Right ventricle myocardium inferior (tissue), 1 donor: ENCODE measurements at places on chromosomes 1 and 21.

DNA sequence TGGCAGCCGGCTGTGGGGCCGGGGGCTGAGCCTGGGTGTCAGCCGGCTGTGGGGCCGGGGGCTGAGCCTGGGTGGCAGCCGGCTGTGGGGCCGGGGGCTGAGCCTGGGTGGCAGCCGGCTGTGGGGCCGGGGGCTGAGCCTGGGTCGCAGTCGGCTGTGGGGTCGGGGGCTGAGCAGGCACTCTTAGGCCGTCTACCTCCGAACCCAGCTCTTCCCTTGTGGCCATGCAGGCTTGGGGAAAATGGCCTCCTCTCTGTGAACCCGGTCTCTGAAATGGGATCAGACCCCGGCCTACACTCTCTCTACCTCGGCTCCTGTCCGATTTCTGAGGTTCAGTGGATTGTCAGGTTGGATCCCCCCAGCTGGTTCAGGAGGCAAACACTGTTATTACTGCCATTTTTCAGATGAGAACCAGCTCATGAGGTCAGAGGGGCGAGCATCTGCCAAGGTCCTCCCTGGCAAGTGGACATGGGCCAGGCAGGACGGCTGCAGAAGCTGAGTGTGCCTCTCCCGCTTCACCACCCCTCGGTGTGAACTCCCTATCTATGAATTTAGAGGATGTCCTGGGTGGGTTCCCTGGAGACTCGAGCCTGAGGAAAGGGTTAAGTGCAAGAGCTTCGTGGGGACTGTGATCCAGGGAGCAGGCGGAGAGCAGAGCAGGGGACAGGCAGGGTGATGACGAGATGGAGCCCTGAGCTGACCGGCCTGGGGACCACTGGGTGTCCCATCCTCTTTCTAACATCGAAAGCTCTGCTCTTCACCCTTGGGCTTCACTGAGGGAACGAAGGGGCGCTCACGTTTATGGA, 10.9 kb upstream of the COL18A1 start:
- peak; percentile 58 for DNase-seq

GRCh38 chr1:238331557-238331956, 440.8 kb upstream of the ZP4 start:
- no peak for DNase-seq

- no peak for DNase-seq
These were observed 4.8 kb downstream of the PHACTR4 start for GRCh38 chr1:28374297-28374696.

DNA sequence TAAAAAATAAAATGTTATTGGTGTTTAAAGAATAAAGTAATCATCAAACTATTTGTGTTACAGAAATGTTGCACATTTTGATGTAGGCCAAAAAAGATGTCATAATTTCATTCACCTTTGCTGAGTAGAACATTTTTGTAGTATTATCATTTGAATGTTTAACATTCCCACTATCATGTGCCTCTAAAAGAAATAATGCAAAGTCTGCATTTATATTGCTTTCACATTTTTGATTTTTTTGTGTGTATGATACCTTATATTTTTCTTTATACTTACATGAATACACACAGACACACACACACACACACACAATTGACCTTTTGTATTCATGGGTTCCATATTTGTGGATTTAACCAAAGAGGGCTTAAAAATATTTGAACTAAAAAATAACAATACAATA, 544.2 kb upstream of the ZRANB2 start:
- no peak for DNase-seq

- no peak for DNase-seq
These were observed 84.1 kb upstream of the NEGR1 start for GRCh38 chr1:72366466-72366865.

DNA sequence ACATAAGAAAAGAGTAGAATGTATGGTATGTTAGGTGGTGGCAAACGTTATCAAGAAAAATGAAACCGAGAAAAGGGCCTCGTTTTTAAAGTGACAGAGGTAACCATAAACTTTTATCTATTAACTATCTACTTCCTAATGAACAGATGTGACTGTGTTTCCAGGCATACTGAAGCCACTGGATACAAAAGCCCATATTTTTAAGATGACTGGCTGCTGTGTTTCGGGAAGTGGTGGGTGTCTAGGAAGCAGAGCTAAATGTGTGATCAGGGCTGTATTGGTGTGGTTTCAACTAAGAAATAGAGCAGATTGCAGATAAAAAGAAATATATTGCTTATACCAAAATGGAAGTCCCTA, 71.8 kb downstream of the CHRM3 start:
- DNase-seq = no peak

DNA sequence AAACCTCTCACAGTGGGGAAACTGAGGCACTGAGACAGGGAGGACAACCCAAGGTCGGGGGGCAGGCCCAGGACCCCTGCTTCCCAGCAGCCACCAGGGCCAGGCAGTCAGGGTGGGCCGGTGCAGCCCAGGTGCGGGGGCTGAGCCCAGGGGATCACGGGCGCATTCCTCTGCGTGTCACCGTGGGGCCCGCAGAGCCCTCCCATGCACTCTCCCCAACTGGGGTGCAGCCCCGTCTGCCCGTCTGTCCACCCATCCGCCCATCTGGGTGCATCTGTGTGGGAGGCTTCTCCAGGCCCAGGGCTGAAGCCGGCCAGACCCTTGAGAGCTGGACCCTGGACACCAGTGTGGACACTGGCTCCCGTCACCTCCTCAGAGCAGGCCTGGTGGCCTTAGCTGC, 2.9 kb upstream of the PLCH2 start:
- no peak for DNase-seq

DNA sequence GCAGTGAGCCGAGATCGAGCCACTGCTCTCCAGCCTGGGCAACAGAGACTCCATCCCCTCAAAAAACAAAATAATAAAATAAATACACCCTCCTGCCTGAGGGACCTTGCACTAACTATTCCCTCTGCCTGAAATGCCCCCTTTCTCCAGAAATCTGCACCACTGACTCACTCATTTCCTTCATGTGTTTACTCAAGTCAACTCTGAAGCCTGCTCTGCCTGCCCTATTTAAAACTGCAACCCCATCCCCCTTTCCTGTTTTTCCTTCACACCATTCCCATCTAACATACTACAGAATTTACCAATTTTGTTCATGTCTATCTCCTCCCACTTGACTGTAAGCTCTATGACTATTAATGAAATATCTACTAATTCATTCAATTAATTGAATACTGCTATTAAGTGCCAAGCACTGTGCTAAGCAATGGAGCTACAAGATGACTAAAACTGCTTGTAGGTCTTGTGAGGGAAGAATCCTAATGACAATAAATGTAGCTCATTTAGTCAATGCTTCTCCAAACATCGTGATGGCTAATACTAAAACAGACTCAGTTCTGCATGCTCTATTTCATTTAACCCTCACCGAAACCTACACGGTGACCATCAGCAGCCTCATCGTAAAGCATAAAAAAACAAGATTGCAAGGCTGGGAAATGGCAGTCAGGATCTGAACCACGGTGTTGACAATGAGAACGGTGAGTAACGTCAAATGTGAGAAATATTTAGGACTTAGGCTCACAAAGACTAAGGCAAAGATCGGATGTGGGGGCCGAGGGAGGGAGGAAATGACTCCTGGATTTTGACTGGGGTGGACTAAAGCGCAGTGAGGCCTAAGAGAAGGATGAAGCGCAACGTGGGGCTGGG, 749 bp upstream of the TMEM39B start:
- DNase-seq = no peak

DNA sequence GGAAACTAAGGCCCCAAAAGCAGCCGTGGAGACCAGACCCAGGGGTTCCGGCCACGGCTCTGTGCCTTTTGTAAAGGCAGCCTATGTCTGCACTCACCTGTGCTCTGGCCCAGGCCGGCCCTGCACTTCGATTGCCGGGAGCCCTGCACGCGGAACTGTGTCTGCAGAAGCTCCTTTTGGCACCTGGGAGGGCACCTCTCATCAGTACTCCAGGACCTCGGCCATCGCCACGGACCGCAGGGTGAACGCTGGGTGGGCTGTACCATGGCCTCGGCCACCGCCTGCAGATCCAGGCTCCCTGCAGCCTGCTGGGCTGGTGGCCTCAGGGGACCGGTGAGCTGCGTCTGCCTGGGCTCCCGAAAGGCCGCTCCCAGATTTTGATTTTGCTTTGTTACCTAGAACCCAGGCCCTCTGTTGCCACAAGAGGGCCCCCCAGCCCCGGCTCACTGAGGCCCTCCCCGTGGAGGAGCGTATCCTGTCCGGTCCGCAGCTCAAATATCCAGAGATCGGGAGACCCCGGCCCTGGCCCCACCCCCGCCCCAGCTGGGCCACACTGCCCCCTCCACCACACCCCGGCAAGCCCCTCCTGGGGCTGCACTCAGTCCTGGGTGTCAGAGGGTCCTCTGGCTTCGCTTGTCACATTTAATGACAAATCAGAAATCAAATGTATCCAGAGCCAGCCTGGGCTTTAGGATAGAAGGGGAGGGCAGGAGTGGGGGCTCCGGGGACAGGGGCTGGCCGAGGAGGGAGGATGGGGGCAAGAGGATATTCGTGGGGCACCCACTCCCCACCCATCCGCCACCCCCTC, 60.2 kb upstream of the PDE9A start:
- DNase-seq = peak; percentile 85

DNA sequence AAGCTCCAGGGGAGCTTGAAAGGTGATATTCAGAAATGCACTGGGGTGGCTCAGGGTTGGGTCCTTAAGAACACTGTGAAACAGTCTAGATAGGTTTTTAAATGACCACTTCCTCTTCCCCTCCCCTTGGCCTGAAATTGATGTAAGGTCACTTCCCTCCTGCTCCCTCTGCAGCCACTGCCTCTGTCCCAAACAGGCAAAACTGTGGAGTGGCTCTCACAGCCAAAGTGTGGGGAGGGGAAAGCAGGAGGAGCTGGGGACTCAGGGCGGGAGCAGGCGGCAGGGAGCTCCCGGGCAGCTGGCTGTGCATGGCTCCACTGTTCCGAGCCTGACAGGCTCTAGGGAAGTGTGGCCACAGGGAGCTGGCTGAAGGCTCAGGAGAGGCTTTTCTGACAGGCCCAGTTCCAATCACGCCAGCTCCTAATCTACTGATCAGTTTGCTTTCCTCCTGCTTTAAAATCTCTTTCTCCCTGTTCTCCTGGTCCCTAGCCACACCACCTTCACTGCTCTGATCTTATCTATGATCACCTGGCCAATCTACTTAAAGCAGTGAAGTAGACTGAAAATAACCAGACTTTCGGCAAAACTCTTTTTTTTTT, 5.1 kb upstream of the CSRP1 start:
- peak; percentile 86 for DNase-seq

- DNase-seq = no peak
These were observed 75.0 kb upstream of the DUSP10 start for GRCh38 chr1:221816899-221817298.

GRCh38 chr1:202890392-202890791, 1.4 kb upstream of the RABIF start:
- no peak for DNase-seq

GRCh38 chr1:223724376-223724775, 12.0 kb downstream of the CAPN2 start:
- DNase-seq = no peak

GRCh38 chr1:30111431-30111830, 612.0 kb downstream of the MATN1 start:
- no peak for DNase-seq

DNA sequence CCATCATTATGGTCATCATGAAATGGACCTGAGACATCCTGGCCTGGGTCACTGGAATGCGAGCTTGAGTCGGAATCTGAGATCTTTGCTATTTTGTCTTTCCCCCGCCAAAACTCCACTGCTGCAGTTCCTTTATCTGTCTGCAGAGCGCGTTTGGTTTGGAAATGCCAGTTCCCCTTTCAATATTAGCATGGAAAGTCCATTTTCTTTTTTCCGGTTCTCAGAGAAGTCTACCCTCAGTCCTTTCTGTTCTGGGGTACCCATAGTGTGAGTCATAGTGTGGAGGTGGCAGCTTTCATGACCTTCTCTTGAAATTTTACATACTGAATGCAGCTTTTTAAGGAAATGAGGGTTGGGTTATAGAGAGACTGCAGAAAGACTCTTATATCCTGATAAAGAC, 14.6 kb downstream of the CACNA1E start:
- DNase-seq = no peak

- no peak for DNase-seq
These were observed 8.3 kb downstream of the NOS1AP start for GRCh38 chr1:162077648-162078299.

DNA sequence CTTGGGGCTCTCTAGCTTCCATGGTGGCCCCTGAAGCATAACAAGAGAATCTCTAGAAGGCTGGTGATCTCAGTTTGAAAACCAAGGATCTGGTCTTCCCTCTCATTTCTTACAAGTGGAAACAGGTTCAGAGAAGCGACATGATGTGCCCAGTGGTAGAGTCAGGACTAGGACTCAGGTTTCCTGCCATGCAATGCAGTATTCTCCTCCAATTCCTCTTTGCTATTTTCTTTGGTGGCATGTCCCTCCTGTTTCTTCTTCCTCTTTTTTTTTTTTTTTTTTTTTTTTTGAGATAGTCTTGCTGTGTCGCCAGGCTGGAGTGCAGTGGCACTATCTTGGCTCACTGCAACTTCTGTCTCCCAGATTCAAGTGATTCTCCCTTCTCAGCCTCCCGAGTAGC, 195.6 kb upstream of the C1orf105 start:
- DNase-seq = no peak

DNA sequence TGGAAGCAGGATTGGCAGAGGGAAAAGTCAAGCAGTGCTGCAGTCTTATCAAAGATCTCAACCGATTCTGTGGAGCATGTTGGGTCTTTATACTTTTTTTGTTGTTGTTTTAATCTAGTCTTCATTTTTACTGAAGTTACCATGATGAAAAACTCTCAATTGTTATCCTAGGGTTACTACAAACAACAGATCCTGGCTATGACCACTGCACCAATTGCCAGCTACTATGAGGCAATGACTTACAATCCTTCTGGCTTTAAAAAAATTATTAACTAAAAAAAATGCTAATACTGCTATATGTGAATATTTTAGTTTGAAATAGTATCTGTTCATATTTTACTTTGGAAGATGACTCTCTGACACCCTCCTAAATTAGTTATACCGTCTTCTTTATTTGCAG, 145.9 kb downstream of the CNIH3 start:
- no peak for DNase-seq

GRCh38 chr1:201361652-201362504, 15.6 kb downstream of the TNNT2 start:
- peak; percentile 34 for DNase-seq

DNA sequence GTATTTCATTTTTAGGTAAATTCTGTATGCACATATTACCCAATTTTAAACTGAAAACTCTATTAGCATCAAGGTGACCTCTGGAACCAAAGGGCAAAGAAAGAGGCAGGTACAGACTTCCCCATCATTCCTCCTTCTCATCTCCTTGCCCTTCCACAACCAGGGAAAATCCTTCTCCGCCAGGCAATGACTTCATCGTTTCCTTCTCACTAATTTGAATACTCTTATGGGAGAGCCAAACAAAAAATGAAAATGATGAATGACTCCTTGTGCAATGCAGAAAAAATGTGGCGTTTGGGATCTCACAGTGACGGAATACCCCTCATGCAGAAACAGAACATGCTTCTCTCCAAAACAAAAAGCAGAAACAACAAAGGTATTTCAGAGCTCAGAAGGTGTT, 83.7 kb downstream of the HLCS start:
- DNase-seq = no peak

GRCh38 chr1:109984190-109984455, 442 bp upstream of the AHCYL1 start:
- no peak for DNase-seq

- no peak for DNase-seq
These were observed 195.9 kb downstream of the KCNT2 start for GRCh38 chr1:196412326-196412725.

GRCh38 chr1:244191581-244191980, 140.5 kb downstream of the ZBTB18 start:
- DNase-seq = no peak

- peak; percentile 91 for DNase-seq
These were observed 139.9 kb downstream of the DHRS3 start for GRCh38 chr1:12477936-12478611.

GRCh38 chr1:216416488-216416887, 6.8 kb downstream of the USH2A start:
- DNase-seq = no peak

GRCh38 chr1:145962157-145963102, 1.9 kb downstream of the ANKRD34A start:
- peak; percentile 77 for DNase-seq
